ENCODE measurements at places on chromosomes 12 and 14.

DNA sequence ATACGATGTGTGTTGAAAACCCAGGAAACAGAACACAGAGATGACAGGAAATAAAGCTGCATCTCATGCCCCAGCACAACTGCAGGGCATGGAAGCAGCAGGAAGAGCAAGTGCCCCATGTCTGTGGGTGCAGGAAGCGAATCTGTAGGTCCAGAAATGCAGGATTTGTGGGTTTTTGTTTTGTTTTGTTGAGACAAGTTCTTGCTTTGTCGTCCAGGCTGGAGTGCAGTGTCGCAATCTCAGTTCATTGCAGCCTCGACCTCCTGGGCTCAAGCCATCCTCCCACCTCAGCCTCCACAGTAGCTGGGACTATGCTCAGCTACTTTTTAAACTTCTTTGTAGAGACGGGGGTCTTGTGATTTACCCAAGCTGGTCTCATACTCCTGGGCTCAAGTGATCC, 6.2 kb upstream of the RPS6KL1 start:
- no peak for DNase-seq

GRCh38 chr12:90939382-90939781, 15.6 kb downstream of the CCER1 start:
- DNase-seq: no peak

- no peak for DNase-seq
Measured at GRCh38 chr14:51394804-51395203, 154.8 kb downstream of the TMX1 start.

GRCh38 chr14:100734031-100734990, 7.6 kb downstream of the DLK1 start:
- DNase-seq: no peak

DNA sequence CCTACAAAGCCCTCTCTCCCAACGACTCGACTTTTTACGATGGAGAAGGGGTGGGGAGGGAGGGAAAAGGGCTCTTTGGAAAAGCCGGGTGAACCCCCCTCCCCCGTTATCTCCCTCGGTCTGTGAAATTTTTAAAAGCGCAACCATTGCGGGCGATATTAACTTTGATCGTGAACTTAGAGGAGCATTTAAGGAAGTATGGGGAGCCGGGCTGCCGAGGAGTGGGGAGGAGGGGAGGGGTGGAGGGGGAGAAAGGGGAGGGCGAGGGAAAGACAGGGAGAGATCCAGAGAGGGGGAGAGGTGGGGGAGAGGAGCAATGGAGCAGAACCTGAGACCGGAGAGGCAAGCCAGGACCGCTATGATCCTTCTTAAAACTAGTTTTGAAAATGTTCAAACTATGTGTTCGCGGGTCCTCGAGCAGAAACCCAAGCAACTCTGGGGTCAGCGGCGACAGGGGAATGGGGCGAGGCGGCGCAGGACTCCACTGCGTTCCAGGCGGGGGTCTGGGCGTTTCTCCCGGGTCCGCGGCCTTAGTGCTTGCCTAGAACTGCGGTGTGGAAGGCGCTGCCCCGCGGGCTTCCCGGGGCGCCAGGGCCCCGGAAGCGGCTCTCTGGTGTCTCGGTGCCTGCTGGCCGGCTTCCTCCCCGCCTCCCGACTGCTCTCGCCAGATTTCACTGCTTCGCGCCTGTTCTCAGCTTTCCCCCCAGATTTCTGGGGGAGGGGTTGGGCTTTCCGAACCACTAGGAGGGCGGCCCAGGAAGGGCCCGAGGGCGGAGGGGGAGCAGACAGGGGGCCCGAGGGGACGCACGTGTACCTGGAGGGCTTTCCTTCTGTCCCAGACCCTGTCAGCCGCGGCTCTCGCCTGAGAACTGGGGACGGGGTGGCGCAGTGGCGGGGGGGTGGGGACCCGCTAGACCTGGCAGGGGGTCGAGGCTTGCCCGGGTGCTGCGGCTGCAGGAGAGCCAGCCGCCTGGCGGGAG, at the start of gene HOTAIR:
HOTAIR (minus strand) TSS at position 871 of the 980 bp plus-strand sequence.
- DNase-seq: no peak

DNA sequence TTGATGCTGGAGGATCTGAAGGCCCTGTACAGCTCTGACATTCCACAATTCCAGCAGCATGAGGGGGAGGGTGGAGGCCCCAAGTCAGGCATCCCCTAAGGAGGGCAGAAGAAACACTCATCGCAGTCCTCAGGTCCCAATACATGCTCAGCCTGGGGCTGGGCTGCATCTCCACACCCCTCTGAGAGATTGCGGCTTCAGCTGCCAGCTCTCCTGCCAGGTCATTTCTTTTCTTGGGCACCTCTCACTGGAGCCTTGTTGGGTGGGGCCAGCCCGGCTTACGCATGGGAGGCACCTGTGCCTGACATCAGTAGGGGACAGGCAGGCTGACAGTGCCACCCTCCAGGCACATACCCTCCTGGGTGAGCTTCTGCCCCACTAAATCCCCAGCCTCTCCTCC, 89.8 kb downstream of the DICER1 start:
- DNase-seq: no peak

DNA sequence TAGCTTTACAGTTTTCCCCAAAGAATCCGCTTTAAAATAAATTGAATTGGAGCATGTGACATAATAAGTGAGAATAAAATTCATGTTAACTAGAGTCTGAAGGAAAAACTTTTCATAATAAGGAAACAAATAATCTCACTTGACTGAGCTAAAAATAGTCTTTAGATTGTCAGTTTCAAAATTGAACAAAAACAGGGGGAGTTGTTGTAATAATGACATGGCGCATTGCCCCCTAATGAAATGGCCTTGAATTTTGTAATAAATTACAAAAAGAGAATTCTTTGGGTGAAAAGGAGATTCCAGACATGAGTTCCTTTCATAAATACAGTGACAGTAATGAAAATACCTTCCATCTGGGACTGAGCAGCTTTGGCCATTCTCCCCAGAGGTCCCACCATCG, 178.6 kb downstream of the EFCAB11 start:
- DNase-seq: no peak

- DNase-seq: no peak
Measured at GRCh38 chr12:18320036-18320617, 58.8 kb downstream of the PIK3C2G start.

DNA sequence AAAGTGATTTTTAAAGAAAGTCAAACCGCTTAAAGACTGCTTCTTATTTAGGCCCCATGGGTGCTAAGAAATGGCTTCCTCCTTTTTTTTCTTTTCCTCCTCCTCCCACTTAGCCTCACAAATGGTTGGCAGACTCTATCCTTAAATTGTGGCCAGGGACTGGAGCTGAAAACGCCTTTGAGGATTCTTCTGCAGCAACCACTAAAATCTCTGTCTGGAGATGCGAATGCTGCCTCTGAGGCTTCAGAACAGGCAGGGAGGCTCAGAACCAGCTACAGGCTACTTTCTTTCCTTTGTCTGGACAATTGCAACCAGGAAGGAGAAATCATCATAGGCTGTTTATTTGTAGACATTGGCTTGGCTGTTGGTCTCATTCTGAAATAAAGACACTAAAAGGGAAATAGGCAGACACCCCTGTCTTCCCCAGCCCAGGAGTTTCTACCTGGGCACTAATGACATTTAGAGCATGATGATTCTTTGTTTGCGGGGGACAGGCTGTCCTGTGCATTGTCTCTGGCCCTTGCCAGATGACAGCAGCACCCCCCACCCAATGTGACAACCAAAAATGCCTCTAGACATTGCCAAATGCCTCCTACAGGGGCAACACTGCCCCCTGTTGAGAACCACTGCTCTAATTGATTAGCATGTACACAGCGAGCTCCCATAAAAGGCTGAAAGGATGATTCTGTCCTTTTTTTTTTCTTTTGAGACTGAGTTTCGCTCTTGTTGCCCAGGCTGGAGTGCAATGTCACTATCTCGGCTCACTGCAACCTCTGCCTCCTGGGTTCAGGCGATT, 50.3 kb downstream of the MAP1LC3B2 start:
- DNase-seq: no peak

DNA sequence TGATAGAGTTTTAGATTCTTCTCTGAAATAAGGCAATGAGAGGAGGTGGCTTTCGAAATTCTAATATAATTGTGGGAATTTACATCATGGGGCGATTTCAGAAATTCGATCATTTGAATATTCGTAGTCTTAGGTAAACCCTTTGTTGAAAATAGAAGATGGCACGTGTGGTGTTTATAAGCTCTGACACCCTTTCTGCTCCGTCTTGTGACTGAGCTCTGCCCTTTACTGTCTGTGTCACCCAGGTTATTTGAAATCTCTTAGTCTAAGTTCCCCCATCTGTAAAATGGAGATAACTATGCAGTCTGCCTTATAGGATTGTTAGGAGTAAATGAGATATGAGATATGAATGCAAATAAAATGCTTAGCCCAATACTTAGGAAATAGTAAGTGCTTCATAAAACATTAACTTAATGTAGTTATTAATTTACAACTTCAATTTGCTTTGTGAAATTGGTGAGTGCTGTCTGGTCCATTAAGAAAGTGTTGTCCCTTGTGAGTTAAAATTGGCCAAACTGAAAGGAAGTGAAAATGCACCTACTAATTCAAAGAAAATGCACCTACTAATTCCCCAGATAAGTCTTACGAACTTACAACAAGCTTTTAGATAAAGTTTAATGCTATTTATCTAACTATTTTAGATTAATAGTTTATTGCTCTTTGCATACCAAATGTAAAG, 1.5 kb downstream of the BMAL2 start:
- no peak for DNase-seq

DNA sequence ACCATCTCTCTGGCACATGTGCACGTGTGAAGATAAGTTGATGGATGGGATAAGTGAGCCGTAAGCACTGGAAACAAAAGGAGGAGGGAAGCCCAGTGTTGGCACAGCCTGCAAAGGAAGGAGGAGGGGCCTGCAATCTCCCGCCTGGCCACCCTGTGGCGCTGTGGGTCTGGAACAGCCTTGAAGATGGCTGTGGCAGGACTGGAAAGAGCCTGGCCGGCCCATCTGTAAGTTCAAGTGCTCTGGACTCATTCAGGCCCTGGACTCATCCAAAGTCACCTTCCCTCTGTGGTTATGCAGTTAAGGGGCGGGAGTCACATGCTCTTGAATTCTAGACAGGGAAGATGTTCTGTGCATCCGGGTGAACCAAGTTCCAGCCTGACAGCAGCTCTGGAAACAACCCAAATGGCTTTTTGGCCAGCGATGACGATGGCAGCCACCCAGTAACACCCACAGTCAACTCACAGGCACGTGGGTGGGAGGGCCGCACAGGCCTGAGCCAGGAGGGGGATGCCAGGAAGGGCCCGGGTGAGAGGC, 50.4 kb downstream of the CHGA start:
- DNase-seq: no peak

GRCh38 chr12:34186492-34186891, 164.2 kb downstream of the ALG10 start:
- DNase-seq: no peak

- no peak for DNase-seq
Measured at GRCh38 chr12:100668945-100669536, 95.6 kb downstream of the GAS2L3 start.

- no peak for DNase-seq
Measured at GRCh38 chr12:88570103-88570502, 10.2 kb downstream of the KITLG start.

DNA sequence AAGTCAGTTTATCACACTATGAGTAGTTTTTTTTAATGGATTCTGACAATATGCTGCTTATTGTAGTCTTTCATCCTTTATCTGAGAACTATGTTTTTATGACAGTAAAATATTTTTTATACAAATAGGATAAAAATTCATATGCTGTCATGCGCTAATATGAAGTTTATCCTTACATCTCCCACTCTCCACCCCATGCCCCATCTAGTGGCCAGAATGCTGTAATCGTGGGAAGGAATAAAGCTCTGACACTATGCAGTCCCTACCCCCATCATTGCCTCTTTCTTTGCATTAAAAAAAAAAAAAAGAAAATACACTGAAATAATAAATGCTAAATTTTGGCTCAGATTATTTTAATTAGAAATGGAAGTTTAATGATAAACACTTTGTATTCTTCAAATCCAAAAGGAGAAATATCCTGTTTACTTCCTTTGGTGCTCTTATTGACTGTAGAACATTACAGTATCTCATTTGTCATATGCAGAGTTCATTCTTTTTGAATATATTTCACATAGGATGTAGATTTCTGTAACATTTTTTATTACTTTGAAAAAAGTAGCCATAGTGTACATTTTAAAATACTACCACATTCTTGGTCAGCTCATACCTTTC, 145.9 kb upstream of the SLCO1C1 start:
- DNase-seq: no peak

GRCh38 chr12:103386451-103386850, 109.3 kb downstream of the C12orf42 start:
- DNase-seq: no peak

All from activated T-cell treated with anti-CD3 and anti-CD28 coated beads for 4 hours (primary cell).